ENCODE measurements at places on chromosomes 12 and 14.

DNA sequence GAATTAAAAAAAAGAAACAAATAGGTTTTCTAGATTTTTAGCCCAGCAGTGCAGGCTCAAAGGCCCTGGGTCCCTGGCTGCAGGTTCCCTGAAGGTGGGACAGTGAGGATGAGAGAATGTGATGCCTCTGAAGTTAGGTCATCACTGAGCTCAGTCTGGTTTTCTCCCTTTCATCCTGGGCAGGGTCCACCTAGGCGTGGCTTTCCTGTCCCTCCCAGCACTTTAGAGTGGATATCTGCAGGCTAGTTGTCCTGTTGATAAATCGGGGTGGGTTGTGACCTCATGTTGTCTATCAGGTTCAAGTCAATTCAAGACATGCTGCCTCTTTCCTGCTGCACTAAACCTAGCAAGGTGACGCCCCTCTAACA is 60.9 kb downstream of the MAP1LC3B2 start:
- DNase-seq: no peak

DNA sequence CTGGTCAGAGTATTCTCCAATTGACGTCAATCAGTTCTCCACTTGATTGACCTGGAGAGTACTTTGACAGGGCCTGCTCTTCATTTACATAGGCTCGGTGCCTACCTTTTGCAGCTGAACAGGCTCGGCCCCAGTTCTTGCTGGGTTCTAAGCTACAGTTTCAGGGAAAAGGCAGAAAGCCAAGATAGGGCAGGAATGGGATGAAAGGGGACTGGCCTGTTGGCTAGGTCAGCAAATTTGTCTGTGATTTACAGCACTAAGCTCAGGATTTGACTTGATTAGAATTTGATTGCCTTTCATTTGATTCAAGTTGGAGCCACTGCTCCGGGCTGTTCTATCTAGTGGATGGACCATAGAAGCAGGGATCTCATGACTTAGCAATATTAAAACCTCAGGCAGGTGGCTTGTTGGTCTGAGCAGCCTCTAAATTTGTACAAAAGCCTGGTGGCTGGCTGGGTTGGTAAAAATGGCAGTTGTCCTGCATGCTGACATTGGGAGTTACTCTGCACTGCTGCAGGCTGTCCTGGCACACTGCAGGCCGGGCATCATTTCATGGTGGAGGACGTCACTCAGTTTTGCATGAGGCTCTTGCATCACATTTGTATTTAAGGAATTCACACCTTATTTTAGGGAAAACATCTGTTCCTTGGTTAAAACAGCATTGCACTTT is 71.8 kb downstream of the BICD1 start:
- no peak for DNase-seq

DNA sequence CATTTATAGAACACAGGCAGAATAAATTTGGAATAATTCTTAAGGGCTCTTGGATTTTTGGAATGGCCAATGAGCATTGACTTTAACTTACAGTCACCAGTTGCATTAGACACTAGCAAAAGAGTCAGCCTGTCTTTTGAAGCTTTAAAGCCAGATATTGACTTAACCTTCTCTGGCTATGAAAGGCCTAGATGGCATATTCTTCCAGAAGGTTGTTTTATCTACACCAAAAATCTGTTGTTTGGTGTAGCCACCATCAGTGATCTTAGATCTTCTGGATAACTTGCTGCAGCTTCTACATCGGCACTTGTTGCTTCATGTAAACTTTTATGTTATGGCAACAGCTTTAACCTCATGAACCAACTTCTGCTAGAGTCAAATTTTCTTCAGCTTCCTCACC is 10.4 kb downstream of the PCNX1 start:
- DNase-seq: no peak

- DNase-seq: no peak
These were observed 126.7 kb upstream of the TMEM260 start for GRCh38 chr14:56452940-56453339.

GRCh38 chr14:22221508-22221907 is 367.5 kb downstream of the DAD1 start:
- DNase-seq: no peak

- DNase-seq: no peak
These were observed 644.9 kb upstream of the FOXG1 start for GRCh38 chr14:28121512-28122297.

DNA sequence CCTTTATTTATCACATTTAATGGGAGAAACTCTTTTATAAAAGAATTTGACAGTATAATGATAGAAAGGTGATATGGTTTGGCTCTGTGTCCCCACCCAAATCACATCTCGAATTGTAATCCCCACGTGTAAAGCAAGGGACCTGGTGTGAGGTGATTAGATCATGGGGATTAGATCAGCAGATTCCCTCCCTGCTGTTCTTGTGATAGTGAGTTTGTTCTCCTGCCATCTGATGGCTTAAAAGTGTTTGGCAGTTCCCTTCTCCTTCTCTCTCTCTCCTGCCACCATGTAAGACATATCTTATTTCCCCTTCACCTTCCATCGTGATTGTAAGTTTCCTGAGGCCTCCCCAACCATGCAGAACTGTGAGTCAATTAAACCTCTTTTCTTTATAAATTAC is 1110.3 kb downstream of the FLRT2 start:
- no peak for DNase-seq

Data from Panc1 (cell line).